CD4-positive, alpha-beta T cell treated with Interferon gamma for 1 hour (primary cell): ENCODE measurements at places on chromosomes 5 and 9.

DNA sequence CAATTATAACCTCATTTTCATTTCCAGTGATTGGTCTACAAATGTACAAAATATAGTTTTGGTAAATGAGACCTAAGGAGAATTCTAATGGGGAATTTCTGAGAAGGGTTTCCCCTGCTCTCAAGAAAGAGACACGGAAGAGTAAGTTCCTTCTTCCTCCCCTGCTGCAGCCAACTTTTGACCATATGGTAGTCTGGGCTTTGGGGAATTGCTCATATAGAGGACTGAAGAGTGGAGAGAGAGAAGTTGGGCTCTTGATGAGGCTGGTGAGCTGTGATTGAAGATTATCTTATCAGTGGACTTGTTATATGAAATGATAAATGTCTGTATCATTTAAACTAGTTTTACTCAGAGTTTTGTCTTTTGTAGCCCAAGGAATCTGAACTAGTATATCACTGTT, 4.3 kb upstream of the LNPEP start:
- peak; percentile 4 for DNase-seq

GRCh38 chr9:129291041-129291501, 113.0 kb upstream of the IER5L start:
- DNase-seq: no peak

- no peak for DNase-seq
Observed at GRCh38 chr9:18705796-18706392, 231.9 kb downstream of the ADAMTSL1 start.

GRCh38 chr5:81590498-81591384, 160.2 kb downstream of the SSBP2 start:
- no peak for DNase-seq

DNA sequence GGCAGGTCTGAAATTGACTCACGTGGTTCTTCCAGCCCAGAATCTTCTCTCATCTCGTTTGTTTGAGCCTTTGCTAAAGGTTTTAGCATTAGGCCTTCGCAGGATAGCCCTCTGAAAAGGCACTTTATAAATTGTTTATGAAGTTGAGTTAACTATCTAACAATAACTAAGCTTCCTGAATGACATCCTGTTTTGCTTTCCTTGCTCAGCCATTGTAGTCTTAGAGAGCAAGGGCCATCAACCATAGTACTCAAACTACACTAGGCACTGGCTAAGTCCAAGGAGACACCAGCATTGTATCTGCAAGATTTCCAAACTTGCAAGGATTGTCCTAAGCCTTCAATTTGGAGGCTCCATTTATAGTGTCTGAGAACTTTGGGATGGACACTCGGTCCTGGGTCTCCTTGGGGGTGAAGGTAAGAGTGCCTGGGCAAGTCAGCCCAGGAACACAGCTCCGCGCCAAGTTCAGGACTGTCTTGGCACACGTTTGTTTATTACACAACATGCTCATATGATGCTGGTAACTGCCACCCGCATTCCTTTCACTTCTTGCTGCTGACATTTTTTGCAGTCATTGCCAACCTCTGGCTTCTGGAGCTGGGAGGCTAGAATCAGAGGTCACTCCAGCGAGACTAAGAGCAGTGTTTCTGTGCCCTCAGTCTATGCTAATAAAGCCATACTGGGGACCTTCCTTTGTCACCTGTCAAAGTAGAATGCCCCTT, 151.1 kb downstream of the ESM1 start:
- no peak for DNase-seq

DNA sequence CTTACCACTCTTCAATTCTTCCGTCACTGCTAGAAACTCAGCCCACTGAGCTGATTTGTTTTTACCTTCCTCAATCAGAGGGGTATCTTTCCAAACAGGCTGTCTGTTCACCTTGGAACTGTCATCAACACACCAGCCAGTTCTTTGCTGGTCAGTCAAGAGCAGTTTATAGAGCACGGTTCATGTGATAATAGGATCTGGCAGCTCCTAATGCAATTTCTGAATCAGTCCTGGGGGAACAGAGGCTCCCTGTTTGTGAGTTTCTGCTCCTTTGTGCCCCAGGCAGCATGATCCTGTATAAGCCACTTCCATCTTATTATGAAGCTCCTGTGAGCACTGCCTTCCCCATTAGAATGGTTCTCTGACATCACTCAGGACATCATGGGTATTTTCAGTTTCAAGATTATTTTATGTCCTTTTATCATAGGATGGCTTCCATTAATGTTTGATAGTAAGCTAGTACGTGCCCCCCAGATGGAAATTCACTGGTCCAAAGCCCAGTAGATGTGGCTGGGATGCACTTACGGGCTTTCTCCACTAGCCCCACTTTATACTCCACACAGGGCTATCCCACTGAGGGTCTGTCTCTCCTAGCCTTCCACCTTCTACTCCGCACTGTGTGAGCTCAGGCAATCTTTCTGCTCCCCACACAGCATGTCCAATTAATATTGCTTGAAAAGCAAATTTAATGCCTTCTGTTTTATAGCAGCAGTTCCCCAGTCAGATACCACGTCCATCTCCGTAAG, 85.5 kb upstream of the SPIN1 start:
- DNase-seq: no peak

DNA sequence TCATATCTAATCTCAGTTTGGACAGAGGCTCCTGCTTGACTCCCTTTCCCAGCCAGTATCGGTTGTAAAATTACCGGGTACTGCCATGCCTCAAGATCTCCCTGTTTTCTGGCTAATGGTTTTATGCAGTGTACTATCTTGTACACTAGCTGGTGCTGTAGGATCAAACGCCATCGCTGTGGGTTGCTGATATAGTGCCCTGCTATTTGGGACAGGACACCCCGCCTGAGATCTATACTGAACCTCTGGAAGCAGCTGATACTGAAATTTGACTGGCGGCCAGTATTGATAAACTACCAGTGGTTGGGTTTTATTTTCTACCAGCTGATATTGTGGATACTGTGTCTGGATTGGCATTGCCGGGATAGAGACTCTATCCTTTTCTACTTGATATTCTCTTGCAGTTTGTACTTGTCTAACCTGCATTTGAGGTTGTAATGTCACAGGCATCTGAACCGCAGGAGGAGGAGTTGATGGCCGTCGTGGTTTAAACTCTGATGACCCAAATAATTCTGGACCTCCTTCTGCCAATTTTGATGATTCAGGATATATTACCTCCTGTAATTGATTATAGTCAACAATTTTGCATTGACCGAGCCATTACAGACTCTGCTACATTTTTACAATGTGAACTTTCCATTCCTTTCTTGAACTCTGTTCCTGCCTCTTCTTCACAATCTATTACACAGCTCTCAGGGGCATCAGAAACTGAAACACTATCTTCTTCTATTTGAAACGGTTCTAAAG, 112.5 kb upstream of the LARP1 start:
- DNase-seq: no peak

DNA sequence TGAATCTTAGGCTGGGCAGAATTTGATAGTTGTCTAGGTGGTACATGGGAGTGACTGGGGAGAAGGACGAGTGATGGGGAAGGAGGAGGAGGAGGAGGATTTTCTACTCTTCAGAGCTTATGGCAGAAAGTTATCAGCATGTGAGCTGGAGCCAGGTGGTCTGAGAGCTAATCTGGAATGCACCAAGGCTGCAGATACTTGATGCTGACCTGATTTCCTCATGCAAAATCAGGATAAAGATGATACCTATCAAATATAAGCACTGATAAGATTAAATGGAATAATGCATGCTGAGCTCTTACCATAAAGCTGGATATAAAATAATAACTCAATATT, 250.4 kb downstream of the SEMA5A start:
- no peak for DNase-seq

GRCh38 chr5:170393235-170393634, 4.1 kb upstream of the KCNMB1 start:
- peak; percentile 44 for DNase-seq

- DNase-seq: no peak
Observed at GRCh38 chr9:97767891-97768290, 70.8 kb upstream of the XPA start.

DNA sequence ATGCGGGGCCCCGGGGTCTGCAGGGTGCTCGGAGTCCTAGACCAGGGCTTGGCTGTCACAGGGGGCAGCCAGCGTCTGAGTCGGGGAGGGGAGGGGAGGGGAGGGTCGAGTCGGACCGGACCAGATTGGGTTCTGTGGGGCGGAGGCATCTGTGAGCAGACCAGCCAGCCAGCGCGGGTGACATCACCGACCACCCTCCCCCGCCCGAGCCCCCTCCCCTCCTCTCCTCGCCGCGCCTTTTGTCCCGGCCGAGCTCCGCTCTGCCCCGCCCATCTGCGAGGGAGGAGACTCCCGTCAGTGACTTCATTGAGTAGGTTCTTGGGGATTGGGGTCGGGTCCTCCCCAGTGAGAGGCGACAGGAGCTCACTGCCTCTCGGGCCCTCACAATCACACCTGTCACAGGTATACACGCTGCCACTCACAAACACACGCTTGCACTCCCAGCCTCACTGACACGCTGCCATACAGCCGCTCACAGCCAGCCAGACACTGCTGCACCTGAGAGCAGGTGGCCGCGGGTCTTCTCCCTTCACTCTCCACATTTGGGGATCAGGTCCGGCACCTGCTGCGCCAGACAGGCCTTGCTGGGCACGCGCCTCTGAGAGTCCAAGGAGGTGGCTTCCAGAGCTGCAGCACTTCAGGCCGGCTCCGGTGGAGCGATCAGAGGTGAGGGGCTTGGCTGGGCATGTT, 546 bp downstream of the DNAJB5 start:
- peak; percentile 29 for DNase-seq

DNA sequence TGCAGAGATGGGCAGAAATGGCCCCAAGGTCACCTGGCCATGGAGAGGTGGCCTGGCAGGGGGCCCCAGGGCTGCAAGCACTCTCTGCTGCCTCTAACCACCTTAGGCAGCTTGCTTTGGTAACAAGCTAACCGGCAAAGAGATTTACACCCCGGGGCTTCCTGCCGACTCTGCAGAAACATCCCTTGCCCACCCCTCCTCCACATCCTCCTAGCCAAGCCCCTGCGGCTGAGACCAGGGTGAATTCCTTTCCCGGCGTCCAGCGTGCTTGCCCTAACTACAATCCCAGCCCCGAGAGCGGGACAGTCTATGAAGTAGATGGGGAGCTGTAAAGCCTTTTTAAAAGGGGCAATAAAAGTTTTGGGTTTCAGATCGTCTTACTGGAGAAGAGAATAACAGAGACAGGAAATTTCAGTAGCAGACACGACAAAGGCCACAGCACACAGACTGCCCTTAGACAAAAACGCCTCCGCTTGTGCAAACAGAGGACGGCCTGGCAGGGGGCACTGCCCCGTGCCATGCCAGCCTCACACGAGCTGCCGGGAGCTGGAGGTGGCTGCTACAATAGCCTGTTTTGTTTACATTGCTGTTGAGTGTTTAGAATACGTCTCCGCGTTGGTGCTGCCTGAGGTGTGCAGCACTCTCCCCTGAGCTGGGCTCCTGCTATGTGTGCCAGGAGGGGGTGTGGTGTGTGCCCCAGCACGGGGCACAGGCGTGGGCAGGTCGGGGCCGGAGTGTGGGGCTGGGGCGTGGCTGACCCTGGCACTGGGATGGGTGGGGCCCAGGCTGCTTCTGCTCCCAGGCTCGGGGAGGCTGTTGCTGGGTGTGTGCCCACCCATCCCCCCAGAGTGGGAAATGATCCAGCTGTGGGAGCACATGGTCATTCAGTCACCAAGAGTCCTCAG, 15.3 kb downstream of the MYMK start:
- DNase-seq: no peak

- DNase-seq: no peak
Observed at GRCh38 chr9:69976152-69976551, 67.5 kb upstream of the MAMDC2 start.

DNA sequence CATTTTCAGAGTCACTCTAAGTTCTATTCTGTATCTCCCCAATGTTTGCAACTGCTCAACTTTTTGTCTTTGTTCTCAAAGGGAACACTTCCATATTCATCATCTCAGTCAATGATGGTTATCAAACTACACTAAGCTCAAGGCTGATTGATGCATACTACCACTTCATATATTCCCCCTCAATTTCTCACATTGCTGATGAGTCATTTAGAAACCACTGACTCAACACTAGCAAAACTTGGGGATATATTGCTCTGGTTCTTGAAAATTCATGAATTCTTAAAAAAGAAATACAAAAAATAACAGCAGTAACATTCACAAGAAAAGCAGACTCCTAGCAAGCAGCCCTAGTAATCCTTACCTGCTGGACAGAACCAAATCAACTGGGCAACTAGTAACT, 52.2 kb downstream of the ABHD17B start:
- DNase-seq: no peak

DNA sequence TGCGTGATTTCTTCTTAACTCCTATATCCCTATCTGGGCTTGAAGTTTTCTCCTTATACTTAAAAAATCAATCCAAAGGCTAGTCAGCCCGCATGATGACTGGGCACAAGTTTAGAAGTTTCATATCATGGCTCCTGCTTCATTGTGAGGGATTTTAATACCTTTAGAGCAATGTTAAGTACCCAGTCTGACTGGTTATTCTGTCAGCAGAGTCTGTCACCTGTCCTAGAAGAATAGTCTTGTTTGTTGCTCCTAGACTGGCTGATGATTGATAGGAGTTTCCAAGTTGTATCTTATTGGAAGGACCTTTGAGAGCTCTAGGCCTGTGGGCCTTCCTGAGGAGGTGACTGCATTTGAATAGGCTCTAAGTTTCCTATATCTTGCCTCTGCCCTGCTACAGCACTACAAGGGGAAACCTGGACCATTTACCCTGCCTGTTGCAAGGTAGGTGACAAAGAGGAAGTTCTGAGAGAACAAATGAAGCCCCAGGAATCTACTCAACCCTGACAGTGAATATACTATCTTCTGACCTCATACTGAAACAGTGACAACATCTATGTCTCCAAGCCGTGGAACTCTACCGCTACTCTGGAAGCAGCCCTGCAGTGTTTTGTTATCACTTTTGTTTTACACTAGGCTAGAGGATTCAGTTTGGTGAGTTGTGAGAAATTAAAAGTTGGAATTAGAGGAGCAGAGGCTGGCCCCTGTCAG, 66.5 kb downstream of the F2RL2 start:
- DNase-seq: peak; percentile 16

DNA sequence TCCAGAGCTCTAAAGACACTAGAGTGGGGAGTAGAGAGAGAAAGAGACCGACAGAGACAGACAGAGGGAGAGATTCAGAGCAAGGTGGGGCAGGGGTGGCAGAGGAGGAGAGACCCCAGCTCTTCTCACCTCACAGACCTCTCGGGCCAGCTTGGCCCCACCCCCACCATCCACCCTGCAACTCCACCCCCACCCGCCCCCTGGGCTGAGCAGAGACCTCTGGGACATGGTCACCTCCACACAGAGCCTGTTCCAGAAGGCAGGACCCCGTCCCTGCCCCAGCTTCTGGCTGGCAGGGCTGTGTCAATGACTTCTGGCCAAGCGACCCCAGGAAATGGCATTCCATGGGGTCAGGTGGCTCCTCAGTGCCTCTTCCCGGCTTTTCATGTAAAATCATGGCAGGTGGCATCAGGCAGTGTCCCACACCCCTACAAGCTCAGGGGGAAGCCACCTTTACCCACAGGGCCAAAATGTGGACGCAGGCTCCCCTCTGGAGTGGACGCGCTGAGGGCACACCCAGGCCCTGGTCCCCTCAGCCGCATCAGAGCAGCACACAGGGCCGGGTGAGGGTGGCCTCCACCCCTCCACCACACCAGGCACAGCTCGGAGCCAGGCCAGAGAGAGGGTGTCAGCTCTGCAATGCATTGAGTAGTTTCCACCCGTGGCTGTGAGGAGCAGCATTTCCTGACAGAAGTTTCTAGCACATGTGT, 131.2 kb upstream of the LPCAT1 start:
- no peak for DNase-seq

- no peak for DNase-seq
Observed at GRCh38 chr5:160272889-160273288, 39.5 kb downstream of the CCNJL start.
